Ecto neural progenitor cell (in vitro differentiated cells): ENCODE measurements at places on chromosomes 11 and 22.

GRCh38 chr22:23925020-23925606 lies 30.9 kb downstream of the MIF start:
- DNase-seq = no peak

GRCh38 chr22:46297151-46297812 lies 612 bp downstream of the GTSE1 start:
- no peak for DNase-seq

DNA sequence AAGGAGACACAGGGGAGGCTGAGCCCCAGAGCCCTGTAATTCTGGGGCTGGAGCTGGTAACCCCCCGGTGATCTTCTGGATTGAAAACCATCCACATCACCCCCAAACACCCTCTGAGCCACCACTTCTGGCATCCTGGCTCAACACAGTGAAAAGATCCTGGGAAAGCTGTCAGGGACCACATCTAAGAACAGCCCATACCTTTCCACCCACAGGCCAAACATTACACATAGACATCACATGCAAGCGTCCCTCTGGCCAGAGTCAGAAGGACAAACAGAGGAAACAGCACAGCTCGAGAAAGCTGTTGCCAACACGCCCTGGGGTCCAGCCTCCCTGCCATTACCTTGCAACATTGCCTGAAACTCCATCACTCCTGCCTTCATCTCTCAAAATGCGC lies 469.5 kb downstream of the SOX6 start:
- no peak for DNase-seq

DNA sequence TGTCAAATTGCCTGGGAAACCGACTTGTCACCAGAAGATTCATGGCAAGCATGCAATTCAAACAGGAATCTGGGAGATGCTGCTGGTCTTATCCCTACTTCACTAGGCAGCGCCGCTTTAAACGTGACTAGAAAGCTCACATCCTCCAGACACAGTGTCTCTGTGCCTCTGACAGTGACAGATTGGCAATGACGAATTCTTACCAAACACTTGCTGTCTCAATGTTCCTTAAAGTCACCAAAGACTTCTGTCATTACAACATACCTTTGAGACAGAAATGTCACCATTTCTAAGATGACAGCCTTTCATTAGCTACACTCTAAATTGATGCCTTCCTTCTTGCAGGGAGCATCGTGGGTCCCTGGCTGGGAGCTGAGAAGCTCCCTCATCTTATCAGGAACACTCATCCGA lies 197.8 kb downstream of the CWF19L2 start:
- DNase-seq = no peak

DNA sequence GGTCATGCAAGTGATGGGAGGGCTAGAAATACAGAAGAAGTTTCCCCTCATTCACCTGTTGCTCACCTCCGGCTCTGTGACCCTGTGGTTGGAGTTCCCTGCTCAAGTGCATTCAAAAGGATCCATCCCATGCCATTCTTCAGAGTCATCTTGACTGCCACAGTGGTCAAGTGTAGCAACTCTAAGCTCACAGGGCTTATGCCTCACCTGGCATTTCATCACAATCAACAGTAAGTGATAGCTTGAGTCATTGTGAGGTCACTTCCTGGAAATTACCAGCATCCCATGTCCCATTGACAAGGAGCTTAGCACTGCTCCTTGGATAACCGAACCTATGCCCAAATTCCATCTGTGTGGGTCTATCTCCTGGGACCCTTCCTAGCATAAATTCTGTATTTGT lies 55.6 kb downstream of the OR4C45 start:
- no peak for DNase-seq

DNA sequence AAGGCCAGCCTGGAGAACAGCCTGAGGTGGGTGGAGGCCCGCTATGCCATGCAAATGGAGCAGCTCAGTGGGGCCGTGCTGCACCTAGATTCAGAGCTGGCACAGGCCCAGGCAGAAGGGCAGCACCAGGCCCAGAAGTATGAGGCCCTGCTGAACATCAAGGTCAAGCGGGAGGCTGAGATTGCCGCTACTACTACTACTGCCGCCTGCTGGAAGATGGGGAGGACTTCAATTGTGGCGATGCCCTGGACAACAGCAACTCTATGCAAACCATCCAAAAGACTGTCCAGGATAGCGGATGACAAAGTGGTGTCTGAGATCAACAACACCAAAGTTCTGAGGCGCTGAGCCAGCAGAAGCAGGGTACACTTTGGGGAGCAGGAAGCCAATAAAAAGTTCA lies 3.1 kb upstream of the TMEM218 start:
- DNase-seq = no peak
